ENCODE measurements at places on chromosomes 3 and 15.

- no peak for DNase-seq
Measured at GRCh38 chr3:40009991-40010390, 200.6 kb downstream of the MYRIP start.

DNA sequence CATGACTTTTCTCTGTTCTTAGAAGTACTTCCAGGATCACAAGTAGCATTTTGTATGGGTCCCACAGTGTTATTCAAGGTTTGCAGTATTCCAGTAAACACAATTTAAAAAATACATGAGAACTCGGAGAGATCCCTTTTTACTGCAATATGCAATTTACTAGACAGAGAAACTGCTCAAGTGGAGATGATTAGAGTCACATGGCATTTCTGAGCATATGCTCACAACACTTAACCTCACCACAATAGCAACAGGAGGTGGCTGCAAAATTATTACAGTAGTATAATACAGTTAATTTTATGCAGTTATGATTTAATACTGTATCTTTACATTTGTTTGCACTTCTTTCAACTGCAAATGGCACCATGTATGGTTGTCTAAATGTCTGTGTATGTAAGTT lies 87.5 kb downstream of the PIK3CB start:
- DNase-seq, result no peak

DNA sequence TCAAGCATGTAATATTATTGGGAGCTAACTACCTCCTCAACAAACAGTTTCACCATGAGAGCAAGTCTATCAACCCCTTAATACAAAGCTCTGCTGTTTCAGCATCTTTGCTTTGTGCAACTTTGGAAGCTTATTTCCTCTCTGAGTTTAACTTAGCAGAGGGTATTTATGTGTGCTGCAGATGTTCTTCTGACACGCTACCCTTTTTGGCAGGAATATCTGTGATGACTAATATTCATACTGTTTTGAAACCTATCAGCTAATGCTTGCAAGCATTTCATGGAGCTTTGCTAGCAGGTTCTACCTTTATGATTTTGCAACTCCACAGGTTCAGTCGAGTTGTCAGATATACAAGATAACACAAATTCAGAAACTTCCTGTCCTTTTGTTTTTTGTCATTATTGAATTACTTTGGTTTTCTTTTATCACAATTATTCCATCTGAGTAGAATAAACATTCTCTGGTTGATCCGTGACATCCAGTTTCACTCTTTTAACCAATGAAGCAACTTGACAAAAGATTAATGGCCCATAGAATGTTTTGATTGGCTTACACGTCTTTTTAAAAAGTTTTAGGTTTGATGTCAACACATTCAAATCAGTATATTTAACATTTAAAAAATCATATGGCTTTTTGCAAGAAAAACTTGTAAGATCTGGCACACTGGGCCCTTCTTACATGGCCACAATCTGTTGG lies 1.7 kb upstream of the SLC9A9 start:
- DNase-seq, result peak; percentile 79

GRCh38 chr3:5055357-5056110 lies 66.6 kb upstream of the ARL8B start:
- no peak for DNase-seq

DNA sequence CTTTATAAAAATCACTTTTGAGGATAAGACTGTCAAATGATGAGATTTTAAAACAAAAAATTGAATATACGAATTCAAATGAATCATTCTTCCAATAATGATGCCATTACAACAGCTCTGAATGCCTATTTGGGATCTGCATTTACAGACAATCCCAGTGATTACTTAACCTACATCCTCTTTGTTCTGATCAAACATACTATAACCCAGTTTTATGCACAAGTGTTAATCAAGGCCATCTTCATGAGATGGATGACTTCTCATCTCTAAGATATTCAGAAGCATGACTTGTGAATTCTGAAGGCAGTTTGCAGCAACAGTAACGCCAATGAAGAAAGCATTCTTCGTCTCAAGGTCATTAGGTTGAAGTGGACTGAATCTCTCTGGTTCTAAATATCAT lies 90.3 kb upstream of the MEX3B start:
- DNase-seq, result no peak

- no peak for DNase-seq
Measured at GRCh38 chr3:30231277-30232141, 374.9 kb upstream of the TGFBR2 start.

- peak; percentile 12 for DNase-seq
Measured at GRCh38 chr15:57559875-57560274, 31.8 kb upstream of the MYZAP start.

GRCh38 chr3:156816794-156817645 lies 9.1 kb upstream of the LEKR1 start:
- peak; percentile 56 for DNase-seq

Data from fibroblast of skin of left quadriceps (primary cell).